ENCODE measurements at places on chromosomes 6 and 20.

DNA sequence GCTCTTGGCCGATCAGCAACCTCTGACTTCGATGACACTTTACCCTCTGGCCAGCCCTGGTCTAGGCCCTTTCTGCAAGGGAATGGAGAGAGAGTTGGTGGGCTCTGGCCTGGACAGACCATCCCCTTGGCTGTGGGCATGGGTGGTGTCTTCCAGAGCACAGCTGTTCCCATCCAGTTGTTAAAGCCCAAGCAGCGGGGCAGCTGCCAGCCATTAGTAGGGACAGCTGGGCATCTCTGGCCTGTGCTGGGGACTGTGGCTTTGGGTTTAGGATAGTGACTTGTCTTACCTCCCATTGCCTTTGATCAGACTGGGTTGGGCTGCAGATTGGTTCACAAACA, 2.8 kb downstream of the CDC25B start:
- DNase-seq: no peak

DNA sequence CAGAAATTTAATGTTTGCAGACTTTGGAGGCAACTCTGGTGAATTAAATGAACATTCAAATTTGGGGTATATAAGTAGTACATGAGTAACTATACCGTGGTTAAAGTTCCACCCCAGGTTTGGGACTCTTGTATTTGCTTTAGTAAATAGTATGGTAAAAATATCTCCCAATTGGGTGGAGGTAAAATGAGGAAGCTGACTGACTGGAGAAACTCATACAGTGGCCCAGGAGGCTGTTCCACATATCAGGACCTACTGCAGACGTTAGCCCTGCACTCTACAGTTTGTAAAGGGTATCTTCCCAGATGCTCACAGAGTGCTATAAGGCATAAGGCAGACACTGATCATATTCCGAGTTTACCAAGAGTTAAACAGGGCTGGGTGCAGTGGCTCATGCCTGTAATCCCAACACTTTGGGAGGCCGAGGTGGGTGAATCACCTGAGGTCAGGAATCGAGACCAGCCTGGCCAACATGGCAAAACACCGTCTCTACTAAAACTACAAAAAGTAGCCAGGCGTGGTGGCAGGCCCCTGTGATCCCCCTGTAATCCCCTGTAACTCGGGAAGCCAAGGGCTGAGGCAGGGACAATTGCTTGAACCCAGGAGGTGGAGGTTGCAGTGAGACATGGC, 53.7 kb downstream of the CPXM1 start:
- no peak for DNase-seq

- no peak for DNase-seq
Observed at GRCh38 chr6:167093406-167093921, 29.4 kb upstream of the CCR6 start.

DNA sequence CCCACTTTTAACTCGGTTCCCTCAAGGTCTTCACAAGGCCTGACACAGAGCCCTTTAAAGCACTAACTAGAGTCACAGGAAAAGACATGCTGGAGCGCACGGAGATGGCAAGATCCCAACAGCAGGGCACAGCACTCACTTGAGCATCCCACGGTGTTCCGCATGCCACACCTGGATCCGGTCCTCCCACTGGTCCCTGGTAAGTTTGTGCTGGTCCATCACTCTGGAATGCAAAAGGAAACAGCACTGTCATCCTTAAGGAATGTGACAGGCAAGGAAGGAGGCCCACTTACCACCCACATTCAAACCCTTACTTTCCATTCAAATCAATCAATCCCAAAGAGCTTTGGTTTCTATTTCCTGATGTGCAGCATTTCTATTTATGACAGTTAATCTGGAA, 34.7 kb downstream of the EZR start:
- no peak for DNase-seq

DNA sequence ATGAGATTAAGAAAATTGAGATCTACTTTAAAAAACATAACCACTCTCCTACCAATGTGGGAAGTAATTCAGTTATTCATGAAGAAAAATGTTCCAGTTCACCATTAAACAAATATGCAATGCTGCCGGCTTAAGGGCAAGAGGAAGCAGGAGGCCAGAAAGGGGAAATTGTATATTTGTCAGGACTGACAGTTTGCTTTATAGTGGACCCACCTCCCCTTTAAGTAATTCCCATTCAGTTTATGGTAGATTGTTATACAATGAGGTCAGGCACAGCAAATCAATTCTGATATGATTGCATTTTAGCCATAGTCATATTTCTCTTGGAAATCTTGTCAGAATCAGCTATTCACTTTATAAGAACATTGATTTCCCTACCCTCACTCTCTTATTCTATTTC, 547.8 kb downstream of the FRK start:
- DNase-seq: no peak

GRCh38 chr6:147156218-147156617, 48.0 kb upstream of the STXBP5 start:
- DNase-seq: no peak

- DNase-seq: no peak
Observed at GRCh38 chr6:34929241-34929978, 40.4 kb downstream of the ANKS1A start.

DNA sequence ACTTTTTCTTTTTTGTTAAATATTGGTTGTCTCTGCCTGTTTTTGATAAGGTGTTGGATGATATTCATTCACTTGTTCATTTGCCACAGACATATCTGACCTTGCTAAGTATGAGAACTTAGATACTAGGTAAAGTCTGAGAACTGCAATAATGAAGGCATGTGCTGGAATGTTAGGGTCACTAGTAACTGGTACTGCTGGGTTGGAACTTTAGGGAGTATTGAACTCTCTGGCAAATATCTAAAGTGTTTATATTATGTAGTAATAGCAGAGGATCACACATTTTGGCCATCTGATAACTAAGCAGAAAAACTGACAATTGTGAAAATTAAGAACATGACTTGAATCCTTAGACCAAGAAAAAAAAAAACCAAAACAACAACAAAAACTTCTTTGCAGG, 162.7 kb downstream of the MEI4 start:
- DNase-seq: no peak

DNA sequence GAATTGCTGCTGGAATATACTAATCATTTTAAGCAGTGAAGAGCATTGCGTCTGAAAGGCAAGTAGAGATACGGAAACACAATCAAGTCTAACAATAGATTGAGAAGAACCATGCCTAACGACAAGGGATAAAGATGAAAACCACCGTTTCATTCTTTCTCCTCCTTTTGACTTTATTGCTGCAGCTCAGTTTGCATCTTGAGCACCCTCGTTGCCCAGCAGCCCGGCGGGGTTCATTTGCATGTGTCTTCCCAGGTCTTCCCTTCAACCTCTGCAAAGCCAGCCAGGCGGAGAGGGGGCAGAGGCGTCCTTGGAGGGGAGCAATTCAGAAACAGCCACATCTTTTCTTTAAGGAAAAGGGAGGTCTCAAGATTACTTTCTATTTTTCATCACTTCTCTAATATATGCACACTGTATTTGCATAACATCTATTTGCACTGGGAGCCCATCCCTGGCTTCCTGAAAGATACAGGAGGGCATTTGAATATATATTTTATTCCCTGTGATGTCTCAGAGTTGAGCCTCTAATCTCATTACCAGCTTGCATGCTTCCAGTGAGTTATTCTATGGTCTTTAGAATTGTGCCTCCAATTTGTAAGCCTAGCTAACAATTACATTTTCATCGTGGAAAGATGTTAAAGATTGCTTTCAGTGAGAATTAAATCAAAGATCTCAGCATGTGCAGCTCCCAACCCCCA, 18.7 kb upstream of the PXDC1 start:
- no peak for DNase-seq

DNA sequence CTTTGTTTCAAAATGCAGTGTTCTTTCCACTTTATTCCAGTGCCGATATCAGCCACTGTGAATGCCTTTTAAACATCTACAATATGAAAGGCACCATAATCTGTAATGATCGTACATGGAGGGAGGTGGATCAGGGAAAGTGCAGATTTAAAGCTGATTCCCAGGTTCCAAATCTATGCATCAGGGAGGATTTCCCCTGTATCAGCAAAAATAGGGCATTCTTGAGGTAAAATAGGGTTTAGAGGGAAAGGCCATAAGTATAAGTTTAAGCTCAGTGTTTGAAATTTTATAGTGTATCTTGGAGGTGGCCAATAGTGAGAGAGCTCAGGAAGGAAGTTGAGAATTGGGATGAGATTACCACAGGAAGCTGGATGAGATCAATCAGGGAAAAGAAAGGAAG, 289.7 kb upstream of the ID4 start:
- DNase-seq: no peak

- no peak for DNase-seq
Observed at GRCh38 chr6:169184419-169184818, 69.2 kb downstream of the THBS2 start.

GRCh38 chr6:157366648-157367047, 14.3 kb upstream of the ZDHHC14 start:
- no peak for DNase-seq

GRCh38 chr6:87697581-87698546, 4.2 kb downstream of the AKIRIN2 start:
- peak; percentile 80 for DNase-seq

DNA sequence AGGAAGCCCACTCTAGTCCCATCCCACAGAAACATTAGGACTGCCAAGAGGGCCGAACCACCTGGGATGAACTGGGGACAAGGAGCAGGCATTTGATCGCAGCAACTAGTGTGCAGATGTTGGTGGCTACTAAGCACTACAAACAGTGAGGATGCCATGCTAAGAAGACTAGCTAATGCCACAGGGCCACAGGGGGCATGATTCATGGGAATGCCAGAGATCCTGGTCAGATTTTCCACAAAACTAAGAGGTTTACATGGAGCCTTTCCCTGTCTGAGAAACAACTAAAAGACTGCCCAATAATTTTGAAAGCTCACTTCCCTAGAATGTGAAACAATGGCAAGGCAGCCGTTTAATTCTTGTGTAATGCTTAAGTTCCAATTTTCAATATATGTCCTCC, 375.9 kb upstream of the PTCHD4 start:
- no peak for DNase-seq

- no peak for DNase-seq
Observed at GRCh38 chr6:63543001-63543400, 29.3 kb upstream of the LOC128125822 start.

DNA sequence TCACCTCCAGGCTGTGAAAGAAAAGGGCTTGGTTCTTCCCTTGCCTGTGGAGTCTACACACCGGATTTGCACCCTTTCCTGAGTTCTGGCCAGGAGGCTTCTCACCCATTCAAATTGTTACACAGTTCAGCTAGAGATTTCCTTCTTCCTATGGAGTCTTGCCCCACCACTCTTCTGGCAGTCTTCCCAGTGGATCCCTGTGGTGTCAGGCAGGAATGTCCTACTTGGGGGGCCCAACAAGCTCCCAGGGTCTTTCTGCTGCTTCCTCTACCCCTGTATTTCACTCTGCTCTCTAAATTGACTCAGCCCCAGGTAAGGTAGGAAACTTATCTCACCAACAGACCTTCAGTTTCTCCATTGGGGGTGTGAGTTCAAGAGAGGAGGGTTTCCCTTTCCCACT, 14.0 kb upstream of the CST9L start:
- DNase-seq: no peak

DNA sequence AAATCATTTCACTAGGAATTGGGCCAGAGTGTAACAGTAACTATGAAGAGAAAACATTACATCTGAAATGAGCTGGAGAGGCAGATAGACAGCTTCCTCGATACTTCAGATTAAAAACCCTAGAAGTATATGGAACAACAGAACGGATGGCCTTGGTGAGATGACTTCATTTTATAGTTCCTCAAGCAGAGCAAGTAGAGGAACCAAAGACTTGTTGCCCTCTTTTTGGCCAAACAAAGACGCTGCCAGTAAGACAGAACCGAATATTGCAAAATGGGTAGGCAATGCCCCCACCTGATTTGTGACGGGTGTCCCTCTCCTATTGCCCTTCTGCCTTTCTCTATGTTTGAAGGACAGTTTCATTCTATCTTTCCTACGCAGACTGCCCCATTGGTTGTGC, 53.5 kb downstream of the AGPAT4 start:
- DNase-seq: no peak

- no peak for DNase-seq
Observed at GRCh38 chr6:166672146-166672545, 45.1 kb upstream of the RPS6KA2 start.

GRCh38 chr6:168155193-168155592, 76.2 kb upstream of the FRMD1 start:
- no peak for DNase-seq

- DNase-seq: no peak
Observed at GRCh38 chr6:49339096-49339495, 124.0 kb downstream of the MMUT start.

DNA sequence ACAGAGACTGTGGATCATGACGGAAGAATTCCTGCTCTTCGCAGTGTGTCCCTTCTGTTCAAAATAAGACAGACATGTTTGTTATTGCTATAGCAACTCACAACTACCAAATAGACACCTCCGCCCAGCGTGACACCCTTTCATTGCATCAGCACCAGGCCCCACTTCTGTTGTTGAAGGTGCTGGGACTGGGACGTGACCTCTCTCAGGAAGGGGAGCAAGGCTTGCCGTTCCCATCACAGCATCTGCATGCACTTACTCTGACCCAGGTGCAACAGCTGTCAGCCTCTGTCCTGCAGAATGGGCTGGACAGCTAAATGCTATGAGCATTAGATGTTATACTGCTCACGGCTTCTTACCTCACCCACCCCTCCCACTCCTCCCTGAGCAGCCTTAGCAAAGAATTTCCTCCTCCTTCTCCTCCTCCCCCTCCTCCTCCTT, 94.1 kb downstream of the DACT2 start:
- DNase-seq: no peak

DNA sequence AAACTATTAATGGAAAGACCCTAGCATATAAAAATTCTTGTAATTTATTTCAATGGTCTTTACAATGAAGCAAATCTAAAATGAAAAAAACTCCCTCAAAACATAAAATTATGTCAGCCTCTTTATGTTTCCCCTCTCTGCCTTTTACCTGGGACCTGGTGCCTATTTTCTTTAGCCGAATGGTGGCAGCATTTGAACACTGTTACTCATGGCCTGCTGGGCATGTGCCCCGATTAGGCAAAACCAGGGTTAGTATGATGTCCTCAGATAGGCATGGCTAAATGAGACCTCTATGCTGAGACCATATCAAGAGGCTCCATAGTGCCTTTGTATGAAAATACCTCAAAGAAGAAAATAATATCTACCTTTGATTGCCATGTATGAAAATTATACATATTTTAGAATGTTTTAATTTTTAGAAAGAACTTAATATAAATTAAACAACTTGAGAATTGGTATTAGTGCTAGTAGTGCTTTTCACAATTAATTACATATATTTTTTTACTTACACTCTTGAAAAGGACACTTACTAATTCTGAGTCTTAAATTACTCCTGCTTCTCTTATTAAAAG, 22.5 kb upstream of the C6orf58 start:
- no peak for DNase-seq

DNA sequence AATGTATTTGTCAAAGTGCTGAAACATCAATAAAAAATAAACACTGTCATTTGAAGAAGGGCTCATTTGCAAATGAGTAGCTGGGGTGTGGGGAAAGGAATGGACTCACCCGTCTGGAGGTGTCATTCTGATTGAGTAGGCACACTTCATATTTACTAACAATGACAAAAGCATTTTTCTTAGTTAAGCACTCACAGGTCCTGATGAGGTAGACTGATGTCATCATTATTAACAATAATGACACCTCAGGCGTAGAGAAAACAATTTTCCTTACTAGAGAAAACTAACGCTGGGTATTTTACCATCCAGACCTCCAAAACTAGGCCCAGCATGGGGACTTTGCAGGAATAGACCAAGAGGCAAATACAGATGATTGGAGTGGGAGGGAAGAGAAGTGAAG, 76.0 kb downstream of the UNC5CL start:
- no peak for DNase-seq

GRCh38 chr6:151876122-151876521, 68.6 kb downstream of the ESR1 start:
- DNase-seq: no peak

All from renal cortex interstitium (tissue), 15 donors.